ENCODE measurements at places on chromosomes 7 and 10.

- DNase-seq = no peak
Measured at GRCh38 chr7:48563334-48563733, 361.0 kb upstream of the CDC14C start.

DNA sequence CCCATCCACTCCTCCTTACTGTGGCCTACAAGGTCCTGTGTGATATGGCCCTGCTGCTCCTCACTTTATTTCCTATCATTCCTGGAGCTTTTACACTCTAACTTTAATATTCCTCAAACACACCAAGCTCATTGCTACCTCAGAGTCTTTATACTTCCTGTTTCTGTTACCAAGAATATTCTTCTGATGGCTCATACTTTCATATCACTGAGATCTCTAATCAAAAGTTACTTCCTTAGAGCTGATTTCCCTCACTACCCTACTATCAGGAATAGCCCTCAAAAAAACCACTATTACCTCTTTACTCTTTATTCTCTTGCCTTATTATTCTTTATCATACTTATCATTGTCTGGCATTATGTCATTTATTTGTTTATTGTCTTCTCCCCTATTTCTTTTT is 5.8 kb upstream of the PPP3CB start:
- no peak for DNase-seq

DNA sequence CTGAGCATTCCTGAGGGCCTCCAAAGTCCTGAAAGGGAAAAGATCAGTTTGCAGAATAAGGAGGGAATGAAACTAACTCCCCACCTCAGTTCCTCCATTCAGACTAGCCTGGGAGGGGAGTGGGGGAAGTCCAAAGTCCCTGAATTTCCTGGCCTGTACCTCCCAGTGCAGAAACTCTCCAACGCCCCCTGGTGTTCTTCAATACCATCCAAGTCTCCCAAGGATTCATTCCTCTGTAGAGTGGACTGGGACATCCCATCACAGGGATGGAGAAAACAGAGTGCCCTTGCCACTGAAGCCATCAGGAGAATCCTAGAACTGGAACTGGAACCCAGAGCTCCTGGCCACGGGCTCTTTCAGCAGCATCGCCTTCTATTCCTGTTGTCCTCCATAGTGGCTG is 1.6 kb upstream of the COL13A1 start:
- DNase-seq = no peak

- DNase-seq = no peak
Measured at GRCh38 chr10:5484205-5484604, 15.2 kb downstream of the CALML5 start.

DNA sequence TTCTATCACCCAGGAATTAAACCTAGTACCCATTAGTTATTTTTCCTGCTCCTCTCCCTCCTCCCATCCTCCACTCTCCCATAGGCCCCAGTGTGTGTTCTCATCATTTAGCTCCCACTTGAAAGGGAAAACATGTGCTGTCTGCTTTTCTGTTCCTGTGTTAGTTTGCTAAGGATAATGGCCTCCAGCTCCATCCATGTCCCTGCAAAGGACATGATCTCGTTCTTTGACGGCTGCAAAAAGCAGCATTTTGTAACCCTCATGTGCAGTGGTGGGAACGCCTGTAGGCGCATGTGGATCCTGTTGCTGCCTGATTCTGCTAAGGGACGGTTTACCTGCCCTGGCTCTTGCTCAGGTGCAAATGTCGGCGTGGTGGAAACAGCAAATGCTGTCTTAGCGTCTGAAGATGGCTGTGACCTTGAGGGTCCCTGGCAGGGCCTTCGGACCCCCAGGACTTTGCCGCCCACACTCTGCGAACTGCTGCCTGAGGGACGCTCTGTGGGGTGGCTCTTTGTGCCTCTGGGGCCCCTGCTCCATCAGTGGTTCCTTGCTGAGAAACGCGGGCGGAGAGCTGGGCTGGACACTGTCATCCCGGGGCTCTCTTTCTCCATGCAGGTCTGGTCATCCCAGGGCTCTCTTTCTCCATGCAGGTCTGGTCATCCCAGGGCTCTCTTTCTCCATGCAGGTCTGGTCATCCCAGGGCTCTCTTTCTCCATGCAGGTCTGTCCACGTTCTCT is 5.6 kb upstream of the MTG1 start:
- no peak for DNase-seq

GRCh38 chr10:72335394-72336258 is 19.1 kb downstream of the DNAJB12 start:
- no peak for DNase-seq

DNA sequence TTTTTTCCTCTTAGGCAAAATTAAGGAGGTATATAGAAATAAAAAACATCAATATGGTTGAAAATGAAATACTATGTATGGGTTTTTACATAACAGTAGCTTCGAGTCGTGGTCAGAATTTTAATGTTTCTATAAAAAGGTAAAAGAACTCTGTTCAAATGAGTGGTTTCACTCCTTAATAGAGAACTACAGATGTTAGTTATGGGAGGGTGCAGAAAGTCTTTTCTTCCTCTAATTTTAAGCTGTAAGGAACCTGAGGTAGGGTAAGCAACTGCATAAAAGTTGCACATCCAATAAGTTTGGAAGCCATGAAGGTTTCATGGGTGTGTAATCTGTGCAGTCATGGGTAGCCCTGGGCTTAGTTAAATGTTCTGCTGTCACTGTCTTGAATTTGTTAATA is 141.3 kb downstream of the SUGCT start:
- DNase-seq = no peak

- DNase-seq = no peak
Measured at GRCh38 chr7:156356551-156356950, 284.0 kb upstream of the RNF32 start.

DNA sequence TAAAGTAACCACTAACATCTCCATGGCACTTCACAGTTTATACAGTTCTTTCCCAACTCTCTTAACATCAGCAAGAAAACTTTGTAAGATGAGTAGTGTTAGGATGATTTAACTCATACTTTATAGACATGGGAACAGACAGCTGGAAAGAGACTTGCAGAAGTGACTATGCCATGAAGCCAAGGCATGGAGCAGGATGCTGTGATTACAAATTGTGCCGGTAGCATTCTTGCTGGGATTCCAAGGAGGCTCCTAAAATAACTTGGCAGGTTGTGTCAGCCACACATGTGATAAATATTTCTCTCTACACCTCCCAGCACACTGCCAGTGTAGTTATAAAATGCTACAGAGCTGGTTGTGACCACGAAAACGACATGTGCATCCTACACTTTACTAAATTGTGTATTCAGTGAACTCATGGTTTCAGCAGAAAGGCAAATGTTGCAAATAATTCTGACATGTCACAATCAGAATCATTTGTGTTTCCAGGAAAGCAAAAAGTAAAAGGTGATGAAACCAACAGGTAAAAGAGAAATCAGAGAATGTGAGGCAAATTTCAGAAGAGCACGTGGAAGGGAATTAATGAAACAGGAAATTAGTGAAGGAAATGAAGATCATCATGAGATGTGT is 5.6 kb upstream of the CYP3A4 start:
- DNase-seq = no peak

DNA sequence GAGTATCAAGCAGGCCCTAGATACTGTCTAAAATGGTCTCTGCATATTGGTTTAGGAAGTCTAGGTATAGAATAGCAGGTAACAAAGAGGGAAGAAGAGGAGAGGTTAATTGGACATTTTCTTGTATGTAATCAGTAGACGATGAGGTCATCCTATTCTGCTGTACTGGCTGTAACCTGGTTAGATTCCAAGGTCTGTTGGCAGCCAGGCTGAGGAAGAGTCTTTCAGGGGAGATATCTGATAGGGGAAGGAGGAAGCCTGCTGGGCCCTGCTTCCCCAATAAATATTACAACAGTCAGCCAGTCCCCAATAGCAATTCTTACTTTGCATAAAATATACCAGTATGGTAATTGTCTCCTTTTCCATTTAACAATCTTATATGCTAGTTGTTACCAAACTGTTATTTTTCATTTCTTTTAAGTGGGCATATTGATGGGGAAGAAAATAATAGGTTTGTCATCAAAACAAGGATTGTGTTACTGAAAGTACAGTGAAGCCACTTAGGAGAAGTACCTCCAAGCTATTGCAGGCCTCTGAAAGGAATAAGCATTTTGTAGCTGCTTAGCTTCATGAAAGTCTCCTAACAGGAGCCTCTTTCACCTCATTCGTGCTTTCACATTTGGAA is 186.4 kb downstream of the LRRC4 start:
- DNase-seq = no peak

- no peak for DNase-seq
Measured at GRCh38 chr7:72316148-72316547, 96.0 kb downstream of the CALN1 start.
